Endothelial cell (in vitro differentiated cells): ENCODE measurements at places on chromosomes 1 and 21. TPM values are rescaled to one million over a fixed set of nuclear protein-coding genes. Genes with fewer than 3 reads are reported as not detected.

GUCA2B gene
- total RNA-seq: not detected

SLC45A1 gene
- total RNA-seq: 0.62 TPM

KCNN3 gene
- 17.3 TPM for total RNA-seq

CSF3R gene
- 1.4 TPM for total RNA-seq

CATSPERE gene
- total RNA-seq: 1.1 TPM

RAB42 gene
- total RNA-seq: not detected

CPTP gene
- total RNA-seq: 26.0 TPM

CCDC30 gene
- total RNA-seq: 3.4 TPM

COL18A1 gene
- total RNA-seq: 61.1 TPM

BCL2L15 gene
- total RNA-seq: 0.49 TPM

LCE2B gene
- total RNA-seq: not detected

ATPAF1 gene
- total RNA-seq: 29.8 TPM

- DNase-seq: no peak
These were observed 27.8 kb upstream of the A3GALT2 start for GRCh38 chr1:33348676-33349080.

DNA sequence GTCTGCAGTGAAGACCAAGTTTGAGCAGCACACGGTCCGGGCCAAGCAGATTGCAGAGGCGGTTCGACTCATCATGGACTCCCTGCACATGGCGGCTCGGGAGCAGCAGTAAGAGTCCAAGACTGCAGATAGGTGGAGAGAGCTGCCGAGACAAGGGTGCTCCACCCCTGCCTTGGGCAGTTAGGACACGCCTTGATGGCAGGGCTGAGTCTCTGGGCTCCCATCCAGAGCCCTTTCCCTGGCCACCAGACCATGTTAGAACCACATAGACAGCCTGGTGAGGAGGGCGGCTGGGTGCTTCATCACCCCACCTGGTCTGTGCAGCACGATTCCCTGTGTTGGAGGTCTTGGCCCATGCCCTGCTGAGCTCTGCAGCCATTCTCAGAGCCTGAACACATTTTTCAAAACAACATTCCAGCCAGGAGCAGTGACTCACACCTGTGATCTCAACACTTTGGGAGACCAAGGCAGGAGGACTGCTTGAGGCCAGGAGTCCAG is 17.3 kb upstream of the MIIP start:
- DNase-seq: no peak

GRCh38 chr1:211576717-211577116 is 2.2 kb downstream of the SLC30A1 start:
- no peak for DNase-seq

- DNase-seq: no peak
These were observed 3.8 kb downstream of the DR1 start for GRCh38 chr1:93349231-93350135.

GRCh38 chr1:225777058-225777582 is 506 bp upstream of the SRP9 start:
- no peak for DNase-seq

DNA sequence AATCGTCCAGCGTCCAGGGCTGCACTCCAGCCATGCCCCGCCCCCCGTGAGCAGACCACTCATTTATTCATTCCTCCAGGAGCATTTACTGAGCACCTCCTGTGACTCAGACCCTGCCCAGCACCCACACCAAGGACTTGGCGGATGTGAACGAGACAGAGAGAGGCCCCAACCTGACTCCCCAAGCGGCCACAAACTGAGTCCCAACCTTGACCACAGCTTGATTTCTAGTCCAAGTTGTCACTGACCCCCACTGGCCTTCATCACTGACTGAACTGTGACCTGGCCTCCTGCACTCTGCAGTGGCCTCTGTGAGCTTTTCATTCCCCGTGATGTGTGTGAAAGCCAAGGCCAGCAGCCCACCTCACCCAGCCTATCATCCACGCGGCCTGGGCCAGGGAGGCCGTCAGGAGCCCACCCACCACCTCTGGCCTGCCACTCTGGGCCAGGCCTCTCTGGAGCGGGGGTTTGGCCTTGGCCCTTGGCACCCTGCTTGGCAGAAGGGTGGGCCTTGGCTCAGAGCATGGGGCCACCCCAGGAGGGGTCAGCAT is 19.3 kb upstream of the RUNX3 start:
- DNase-seq: no peak

GRCh38 chr1:25697435-25698217 is 81.0 kb downstream of the MAN1C1 start:
- DNase-seq: no peak

GRCh38 chr1:151282883-151283725 is 1.0 kb downstream of the ZNF687 start:
- DNase-seq: peak; percentile 23

DNA sequence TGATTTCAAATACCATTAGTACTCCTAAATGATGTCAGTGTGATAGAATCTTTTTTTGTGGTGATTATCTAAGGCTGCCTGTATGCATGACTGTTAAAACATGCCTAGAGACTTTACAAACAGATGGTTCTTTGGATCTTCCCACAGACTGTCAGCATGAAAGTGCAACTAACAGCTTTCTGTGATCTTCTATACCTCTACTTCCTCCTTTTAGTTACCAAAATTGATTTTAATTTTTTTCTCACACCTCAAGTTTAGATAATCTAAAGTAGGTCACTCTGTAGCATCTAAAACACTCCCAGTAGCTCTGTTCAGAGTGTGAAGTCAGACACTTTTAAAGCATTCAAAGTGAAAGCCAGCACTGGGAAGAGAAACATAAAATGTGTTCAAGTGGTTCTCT is 534.5 kb downstream of the PTPRC start:
- DNase-seq: no peak

DNA sequence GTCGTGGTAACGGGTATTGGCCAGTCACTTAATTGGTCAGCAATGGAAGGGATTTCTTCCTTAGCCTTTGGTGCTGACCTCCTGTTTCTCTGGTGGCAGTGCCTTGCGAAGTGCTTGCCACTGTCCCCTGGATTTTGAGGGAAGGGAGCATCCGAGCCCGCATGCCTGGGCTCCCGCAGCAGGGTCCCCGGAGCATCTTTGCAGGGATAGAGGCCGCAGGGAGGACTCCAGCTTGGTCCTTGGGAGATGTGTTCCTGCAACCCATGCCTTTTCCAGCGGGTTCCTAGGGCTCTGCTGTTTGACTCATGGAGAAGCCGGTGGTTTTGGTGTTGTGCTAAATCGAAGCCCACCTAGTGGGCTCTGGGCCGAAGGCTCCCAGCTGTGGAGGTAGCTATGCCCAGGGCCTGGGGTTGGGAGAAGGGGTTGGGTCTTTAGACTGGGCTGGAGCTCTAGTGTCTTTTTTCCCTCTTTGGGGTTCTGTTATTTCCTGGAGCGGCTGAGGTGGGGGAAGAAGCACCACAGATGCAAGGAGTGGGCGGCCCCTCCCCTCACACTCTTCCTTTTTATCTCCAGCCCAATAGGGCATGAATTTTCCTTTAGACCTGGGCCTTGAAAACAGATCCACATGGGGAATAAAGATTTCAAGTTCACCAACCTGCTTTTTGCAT is 39.0 kb downstream of the PIK3CD start:
- DNase-seq: peak; percentile 22

- no peak for DNase-seq
These were observed 9.3 kb downstream of the PRKAB2 start for GRCh38 chr1:147163019-147163418.

GRCh38 chr1:162644986-162645314 is 12.7 kb downstream of the DDR2 start:
- DNase-seq: no peak

DNA sequence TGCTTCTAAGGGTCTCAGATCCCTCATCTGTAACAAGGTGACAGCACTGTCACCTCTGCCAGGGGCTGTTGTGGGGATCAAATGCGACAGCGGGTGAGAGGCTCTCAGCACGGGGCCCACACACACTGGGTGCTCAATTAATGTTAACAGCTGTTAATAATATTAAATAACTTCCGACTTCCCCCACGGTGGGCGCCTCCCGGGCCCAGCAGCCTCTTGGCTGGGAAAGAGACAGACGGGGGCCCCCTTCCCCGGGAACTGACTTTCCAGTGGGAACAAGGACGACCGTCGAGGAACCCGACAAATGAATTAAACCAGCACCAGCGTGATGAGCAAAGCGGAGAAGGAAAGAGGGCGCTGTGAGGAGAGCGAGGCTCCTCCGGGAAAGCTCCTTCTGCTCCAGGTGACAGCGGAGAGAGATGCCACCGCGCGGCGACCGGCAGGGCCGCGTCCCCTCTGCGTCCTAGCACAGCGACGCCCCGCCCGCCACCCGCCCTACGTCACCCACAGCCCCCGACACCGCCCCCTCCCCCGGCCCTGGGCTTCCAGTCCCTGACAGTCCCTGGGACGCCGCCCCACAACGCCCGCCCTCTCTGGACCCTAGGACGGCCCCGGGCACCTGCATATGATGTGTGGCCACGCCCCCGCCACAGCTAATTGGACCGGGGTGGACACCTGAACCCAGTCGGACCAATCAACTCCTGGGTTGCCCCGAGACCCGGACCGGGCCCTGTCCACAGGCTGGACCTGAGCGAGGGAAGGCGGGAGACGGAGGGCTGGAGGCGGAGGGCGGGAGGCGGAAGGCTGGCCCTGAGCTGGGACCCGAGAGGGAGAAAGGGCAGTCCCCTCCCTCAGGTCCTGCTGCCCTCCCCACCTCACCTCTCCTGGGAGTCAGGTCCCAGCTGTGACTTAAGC is 38.2 kb downstream of the MATN1 start:
- DNase-seq: peak; percentile 49

DNA sequence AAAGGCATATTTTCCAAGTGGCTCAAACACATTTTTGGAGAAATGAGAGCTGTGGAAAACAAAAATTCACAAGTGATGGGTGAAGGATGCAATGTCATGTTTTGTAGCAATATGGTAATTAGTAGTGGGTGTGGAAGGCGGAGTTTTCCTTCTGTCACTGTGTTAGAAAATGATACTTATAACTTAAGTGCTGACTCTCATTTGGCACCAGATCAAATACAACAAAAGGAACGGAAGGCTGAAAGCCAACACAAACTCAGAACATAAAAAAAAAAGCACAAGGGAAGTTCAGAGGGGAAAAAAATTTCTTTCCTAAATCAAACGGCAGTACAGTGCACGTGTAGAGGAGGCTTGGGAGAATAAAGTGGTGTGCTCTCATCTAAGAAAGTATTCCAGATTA is at the start of gene TNFSF18:
Gene TNFSF18 (minus strand): TSS at position 77 of the 400 bp plus-strand sequence. CDS start 45 bp downstream, at position 32.
- DNase-seq: no peak

DNA sequence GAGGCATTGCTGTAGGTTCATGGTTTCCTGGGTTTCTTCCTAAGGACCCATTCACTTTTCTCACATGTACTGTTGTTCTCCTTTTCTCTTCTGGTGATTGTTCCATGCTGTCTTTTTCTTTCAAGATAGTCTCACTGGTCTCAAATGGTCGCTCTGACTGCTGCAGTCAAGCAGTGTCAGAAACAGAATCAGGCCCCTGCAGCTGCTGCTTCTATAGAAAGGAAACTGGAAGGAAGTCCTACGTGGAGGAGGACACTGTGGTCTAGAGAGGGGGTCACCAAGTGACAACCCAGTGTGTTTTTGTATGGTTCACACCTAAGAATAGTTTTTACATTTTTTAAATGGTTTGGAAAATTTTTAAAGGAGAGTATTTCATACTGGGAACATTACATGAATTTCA is 2.4 kb downstream of the NECAP2 start:
- DNase-seq: no peak

DNA sequence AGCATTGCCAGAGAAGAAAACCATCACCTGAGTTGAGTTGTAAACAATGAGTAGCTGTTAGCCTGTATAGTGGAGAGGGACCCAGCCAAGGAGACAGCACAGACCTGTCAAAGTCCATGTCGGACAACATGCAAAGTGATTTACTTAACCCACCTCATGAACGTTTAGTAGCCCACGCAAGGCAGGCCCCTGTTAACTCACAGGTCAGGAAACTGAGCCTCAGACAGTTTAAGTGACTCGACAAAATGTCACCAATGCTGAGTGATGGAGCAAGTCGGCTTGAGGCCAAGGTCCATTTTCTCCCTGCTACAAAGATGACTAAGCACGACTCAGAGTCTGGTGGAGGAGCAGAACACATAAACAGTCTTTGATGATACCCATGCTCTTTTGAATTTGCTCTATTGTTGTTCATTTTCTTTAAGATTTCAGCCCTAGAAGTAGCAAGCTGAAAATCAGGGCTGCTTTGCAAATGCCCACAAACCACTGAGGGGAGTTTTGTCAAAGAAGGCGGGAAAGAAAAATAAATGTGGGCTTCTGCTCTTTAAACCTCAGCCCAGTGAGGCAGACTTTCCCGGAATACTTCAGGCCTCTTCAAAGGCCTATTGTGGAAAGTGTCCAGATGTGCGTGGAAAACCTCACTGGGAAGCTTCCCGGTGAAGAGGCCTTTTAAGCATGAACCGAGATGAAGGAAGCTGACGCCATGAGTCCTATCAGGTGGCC is 83.8 kb upstream of the HOOK1 start:
- no peak for DNase-seq

GRCh38 chr1:2495026-2495425 is 18.9 kb downstream of the PLCH2 start:
- no peak for DNase-seq

- no peak for DNase-seq
These were observed 727.6 kb downstream of the PTPRU start for GRCh38 chr1:29963946-29964345.

GRCh38 chr1:8147956-8148355 is 121.8 kb upstream of the ERRFI1 start:
- DNase-seq: no peak

DNA sequence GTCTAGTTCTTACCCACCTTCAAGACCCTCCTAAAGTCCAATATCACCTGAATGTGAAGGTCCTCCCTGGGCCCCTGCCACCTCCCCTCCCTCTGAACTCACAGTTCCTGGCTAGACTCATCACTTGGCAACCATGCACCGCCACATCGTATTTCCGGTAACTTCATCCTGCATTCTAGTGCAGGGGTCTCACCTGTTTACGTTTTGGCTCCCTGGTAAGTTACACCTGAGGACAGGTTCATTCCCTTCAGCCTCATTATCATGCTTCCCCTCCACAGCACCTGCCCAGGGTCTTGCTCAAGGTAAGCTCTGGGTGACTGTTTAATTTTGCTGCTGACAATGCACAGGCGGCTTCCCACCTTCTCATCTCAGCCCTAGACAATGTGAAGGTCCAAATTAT is 93.1 kb downstream of the MIS18A start:
- DNase-seq: no peak

- peak; percentile 25 for DNase-seq
These were observed 28.2 kb upstream of the FCRL4 start for GRCh38 chr1:157626099-157626498.
